ENCODE measurements at places on chromosomes 5 and 9.

- DNase-seq: no peak
Measured at GRCh38 chr5:113115061-113115460, 138.5 kb downstream of the DCP2 start.

DNA sequence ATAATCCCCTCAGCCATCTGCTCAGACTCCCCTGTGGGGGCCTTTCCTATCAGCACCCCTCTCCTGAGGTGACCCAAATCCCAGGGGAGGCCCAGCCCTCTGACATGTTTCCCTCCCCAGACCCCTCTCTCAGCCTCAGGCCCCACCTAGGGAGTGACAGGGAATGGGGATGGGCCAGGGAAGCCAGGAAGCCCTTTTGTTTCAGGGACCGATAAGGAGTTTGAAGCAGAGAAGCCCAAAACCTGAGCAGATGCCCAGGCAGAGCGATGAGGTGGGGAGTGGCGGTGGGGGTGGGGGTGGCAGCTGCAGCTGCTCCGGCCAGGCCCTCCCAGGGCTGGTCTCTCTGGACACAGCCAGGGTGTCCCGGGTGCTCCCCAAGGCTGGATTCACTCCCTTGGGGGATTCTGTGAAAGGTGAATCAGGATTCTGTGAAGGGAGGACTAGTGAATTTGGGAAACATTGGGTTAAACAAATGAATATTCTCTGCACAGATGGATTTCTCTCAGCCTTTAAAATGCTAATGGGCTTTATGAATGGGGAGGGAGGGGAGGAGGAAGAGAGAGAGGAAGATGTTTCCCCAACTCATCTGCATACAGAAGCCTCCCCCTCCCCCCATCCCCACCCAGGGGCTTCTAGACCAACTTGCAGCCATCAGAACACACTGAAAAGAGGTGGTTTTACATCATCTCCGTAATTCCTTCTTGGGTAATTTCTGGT, 17.4 kb downstream of the AKNA start:
- no peak for DNase-seq

DNA sequence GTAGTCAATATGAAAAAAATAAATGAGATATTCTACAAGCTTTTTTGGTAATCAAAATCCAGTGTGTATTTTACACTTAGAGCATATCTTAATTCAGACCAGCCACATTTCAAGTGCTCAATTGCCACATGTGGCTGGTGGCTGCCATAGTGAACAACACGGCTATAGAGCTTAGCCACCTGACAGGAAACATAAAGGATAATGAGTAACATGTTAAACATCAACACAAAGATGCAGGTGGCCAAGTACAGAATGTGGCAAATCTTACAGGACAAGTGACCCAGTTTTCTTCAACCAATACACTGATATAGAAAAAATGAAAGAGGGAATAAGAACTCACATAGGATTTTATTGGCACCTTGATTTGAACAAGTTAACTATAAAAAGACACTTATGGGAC, 61.4 kb downstream of the KIF24 start:
- DNase-seq: no peak

- no peak for DNase-seq
Measured at GRCh38 chr9:33029231-33029786, 4.2 kb downstream of the DNAJA1 start.

- DNase-seq: no peak
Measured at GRCh38 chr9:133059623-133060022, 2.2 kb upstream of the CEL start.

- no peak for DNase-seq
Measured at GRCh38 chr9:119216651-119217331, 152.4 kb downstream of the BRINP1 start.
